ENCODE measurements at places on chromosomes 7 and 10. TPM values are rescaled to one million over a fixed set of nuclear protein-coding genes. Genes with fewer than 3 reads are reported as not detected.

Gene TAS2R5
- total RNA-seq, result 0.30 TPM

- H3K27ac ChIP-seq, result no peak overlapping the region
- no peak overlapping the region for H3K4me3 ChIP-seq
Measured at GRCh38 chr10:48468130-48468790, 136.6 kb downstream of the ARHGAP22 start.

Gene WASL
- 21.7 TPM for total RNA-seq

- peaks cover 11% of the 10 kb centered on the region for H3K36me3 ChIP-seq
- H3K4me1 ChIP-seq, result peaks cover 24% of the 10 kb centered on the region
- no peak overlapping the region for H3K4me3 ChIP-seq
Measured at GRCh38 chr7:102077081-102077480, 209.6 kb upstream of the SH2B2 start.

DNA sequence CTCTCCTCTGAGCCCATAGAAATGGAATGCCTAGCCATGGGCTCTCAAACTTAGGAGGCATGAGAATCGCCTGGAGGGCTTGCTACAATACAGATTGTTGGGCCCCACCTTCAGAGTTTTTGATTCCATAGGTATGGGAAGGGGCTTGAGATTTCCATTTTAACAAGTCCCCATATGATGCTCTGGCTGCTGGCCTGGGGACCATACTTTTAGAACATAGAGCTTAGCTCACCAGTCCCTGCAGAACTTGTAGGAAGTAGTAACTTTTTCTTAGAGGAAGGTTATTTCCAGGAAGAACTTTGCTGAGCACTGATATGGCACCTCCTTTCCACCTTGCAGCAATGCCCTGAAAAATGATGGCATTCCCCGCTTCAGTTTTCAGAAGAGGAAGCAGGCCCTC, 177.0 kb upstream of the ZMIZ1 start:
- no peaks in the 10 kb centered on the region for H3K4me1 ChIP-seq
- no peak overlapping the region for H3K27ac ChIP-seq
- no peaks in the 10 kb centered on the region for H3K27me3 ChIP-seq
- no peaks in the 10 kb centered on the region for H3K36me3 ChIP-seq

DNA sequence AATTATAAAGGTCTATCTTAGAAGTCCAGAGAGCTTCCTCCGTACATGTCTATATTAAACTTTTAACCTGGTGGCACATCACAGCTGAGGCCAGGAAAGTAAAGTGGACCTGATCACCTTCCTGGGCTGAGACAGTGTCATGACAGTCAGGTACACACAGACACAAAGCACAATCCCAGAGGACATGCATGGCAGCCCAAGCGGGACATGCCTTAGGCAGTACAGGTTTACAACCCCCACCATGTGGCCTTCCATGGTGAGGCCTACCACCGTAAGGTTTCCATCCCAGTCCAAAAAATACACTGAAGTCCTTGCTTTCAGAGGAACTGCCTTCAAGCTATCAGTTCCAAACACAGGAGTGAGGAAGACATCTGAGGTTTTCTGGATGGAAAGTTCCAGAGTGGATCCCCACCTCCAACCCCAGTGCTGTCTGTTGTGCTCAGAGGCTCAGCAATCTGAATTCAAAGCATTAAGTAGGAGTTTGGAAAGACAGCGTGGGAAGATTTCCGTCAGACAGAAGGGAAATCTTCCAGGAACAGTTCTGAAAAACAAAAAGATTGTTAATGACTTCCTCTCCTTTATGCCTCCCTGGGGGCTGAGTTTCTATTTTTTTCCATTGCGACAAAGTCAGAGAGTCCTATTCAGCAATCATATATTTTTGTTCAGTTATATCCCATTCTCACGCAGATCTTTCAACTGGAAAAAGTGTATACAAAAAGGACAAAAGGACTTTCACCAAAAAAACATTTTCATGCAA, 20.1 kb downstream of the IFIT3 start:
- H3K27me3 ChIP-seq, result no peaks in the 10 kb centered on the region
- H3K4me1 ChIP-seq, result peaks cover 76% of the 10 kb centered on the region
- H3K27ac ChIP-seq, result peak overlapping the region; percentile 83
- no peaks in the 10 kb centered on the region for H3K36me3 ChIP-seq
- no peak overlapping the region for H3K4me3 ChIP-seq
- peak; percentile 71 for DNase-seq

DNA sequence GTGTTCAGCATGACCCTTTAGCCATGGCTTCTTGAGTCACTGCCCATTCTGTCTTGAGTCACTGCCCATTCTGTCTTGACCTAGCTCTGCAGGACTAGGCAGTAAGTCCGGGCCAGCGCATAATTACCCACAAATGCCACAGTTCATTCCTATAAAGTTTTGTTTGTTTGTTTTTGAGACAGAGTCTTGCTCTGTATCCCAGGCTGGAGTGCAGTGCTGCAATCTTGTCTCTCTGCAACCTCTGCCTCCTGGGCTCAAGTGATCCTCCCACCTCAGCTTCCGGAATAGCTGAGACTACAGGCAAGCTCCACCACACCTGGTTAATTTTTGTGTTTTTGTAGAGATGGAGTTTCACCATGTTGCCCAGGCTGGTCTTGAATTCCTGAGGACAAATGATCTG, 32.7 kb upstream of the TARP start:
- H3K4me1 ChIP-seq, result peaks cover 9% of the 10 kb centered on the region
- DNase-seq, result no peak
- peak overlapping the region; percentile 74 for H3K27ac ChIP-seq
- H3K4me3 ChIP-seq, result no peak overlapping the region

Gene HTRA1
- 52.5 TPM for total RNA-seq

DNA sequence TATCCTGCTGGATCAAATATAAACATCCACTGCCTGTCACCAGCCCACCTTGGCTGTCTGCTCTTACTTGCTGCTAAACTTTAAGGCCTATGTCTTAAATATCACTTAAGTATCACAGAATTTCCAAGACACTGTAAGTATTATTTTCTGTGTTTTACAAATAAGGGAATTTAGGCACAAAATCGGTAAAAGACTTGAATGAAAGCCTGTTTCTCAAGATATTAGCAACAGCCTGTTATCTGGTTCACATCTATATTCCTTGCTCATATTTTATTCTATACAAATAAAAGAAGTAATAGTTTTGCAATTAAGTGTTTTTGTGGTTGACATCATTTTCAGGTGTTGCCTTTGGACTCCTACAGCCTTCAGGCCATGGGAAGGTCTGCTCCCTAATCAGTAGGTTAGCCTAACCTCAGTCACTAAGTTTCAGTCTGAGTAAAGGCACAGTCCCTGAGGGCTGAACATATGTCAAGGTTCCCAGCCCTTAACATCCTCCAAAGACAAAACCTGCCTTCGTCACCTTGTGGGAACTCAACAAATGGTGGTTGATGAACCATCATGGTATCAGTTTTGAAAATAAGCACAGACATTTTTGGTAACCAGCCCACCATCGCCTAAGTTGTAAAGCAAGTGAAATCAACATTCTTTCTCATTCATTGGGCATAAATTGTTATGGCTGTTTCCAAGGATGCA, 127.1 kb downstream of the CREB5 start:
- no peak overlapping the region for H3K4me3 ChIP-seq
- no peaks in the 10 kb centered on the region for H3K36me3 ChIP-seq
- H3K27me3 ChIP-seq, result no peaks in the 10 kb centered on the region
- no peak overlapping the region for H3K27ac ChIP-seq

DNA sequence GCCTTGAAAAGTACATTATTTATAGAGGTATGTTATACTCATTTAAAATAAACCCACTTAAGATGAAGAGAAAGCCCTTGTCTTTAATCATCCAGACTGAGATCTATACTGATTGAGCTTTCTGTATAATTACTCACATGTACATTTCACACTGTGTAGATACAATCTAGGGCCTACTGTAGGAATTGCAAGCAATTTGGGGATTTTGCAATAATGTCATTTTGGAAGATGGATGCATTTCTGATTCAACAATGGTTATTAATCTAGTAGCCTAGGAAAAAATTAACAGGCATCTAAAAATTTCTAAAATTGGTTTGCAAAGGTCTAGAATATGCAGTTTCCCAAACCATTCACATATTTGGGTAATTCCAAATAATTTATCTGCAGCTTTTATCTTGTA, 132.2 kb downstream of the PDE1C start:
- H3K27me3 ChIP-seq, result no peaks in the 10 kb centered on the region
- no peak overlapping the region for H3K27ac ChIP-seq

DNA sequence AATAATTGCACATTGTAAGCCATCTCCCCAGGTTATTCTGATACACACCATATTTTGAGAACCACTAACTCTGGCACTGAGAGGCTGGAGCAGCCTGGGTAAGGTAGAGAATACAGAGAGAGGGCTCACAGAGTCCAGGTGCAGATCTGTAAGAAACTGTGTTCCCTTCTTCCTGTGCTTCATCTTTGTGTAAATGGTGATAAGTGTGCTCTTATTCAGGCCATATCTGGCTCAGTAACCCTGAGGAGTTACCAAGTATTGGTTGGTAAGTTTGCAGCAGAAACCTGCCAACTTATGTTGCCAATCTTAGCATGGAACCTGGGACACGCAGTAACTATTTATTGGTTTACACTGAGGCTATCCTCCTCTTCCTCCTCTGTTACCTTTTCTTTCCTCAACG, 16.2 kb upstream of the ICA1 start:
- no peaks in the 10 kb centered on the region for H3K27me3 ChIP-seq
- H3K27ac ChIP-seq, result no peak overlapping the region
- H3K4me1 ChIP-seq, result no peaks in the 10 kb centered on the region
- no peak for DNase-seq
- H3K4me3 ChIP-seq, result no peak overlapping the region

GRCh38 chr7:38940774-38941173, 31.8 kb upstream of the VPS41 start:
- no peak overlapping the region for H3K27ac ChIP-seq
- no peaks in the 10 kb centered on the region for H3K4me1 ChIP-seq
- H3K4me3 ChIP-seq, result no peak overlapping the region
- no peaks in the 10 kb centered on the region for H3K36me3 ChIP-seq
- peaks cover 5% of the 10 kb centered on the region for H3K27me3 ChIP-seq

DNA sequence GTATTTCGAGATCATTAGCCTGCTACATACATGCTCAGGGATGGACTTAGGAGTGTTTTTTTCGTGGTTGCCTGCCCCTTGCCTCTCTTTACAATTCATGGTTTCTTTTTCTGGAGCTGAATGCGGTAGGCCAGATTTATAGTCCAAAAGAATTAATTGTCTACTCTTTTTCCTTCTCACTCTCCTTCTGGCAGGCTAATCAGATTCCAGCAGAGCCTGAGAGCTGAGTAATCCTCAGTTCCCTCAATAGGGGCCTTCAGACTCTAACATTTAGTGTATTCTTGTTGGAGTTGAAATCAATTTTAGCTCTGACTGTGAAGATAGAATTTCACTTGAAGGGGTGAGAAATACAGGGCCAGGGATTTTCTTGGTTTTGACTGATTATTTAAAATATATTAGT, 16.4 kb downstream of the SORCS3 start:
- no peaks in the 10 kb centered on the region for H3K4me1 ChIP-seq
- no peak overlapping the region for H3K4me3 ChIP-seq
- peaks cover 14% of the 10 kb centered on the region for H3K27me3 ChIP-seq
- no peaks in the 10 kb centered on the region for H3K36me3 ChIP-seq

DNA sequence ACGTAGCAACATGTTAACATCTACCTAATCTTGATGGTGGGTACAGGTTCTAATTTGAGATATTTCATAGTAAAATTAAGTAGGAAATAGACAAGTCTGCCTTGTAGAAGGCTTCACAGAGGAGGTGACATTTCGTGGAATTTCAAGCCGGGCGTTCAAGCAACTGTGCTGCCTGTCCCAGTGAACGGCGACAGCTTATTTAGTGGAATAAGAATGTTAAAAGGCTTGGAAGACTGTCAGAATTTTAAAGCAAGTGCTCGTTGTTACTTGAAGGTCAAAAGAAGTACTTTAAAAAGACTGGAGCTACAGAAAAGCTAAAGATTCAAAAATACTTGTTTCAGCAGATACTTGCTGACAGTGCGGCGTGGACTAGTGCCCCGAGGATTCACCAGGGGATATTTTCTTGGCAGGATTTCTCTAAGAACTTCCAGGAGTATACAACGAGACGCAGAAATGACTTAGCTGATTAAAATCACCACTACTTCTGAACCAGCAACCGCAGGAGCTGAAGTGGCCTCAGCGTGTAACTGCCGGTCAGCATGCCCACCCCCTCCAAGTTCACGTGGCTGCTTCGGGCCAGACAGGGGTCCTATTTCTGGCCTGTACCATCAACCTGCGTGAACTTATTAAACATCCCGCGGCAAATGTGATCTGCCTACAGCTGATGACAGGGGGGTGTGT, 46.5 kb downstream of the CTBP2 start:
- peaks cover 2% of the 10 kb centered on the region for H3K36me3 ChIP-seq
- no peak overlapping the region for H3K4me3 ChIP-seq
- peaks cover 57% of the 10 kb centered on the region for H3K4me1 ChIP-seq
- no peak overlapping the region for H3K27ac ChIP-seq
- DNase-seq, result no peak

DNA sequence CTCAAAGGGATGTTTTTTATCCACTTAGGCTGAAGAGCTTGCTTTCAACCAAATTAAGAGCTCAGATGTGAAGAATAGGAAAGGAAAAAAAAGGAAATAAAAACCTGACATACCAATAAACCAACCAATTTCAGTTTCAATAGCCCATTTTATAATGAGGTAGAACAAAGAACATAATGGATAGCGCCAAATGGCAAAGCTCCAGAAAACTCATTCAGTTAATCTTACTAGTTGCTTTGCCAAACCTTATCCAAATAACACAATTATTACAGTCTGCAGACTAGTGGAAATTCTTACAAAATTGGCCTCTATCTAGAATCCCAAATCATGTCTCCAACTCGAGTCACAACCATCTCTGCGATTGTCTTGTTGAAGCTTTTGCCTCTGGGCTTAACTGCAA, 337.0 kb downstream of the CRPPA start:
- no peaks in the 10 kb centered on the region for H3K36me3 ChIP-seq
- H3K27me3 ChIP-seq, result no peaks in the 10 kb centered on the region
- no peak for DNase-seq
- no peaks in the 10 kb centered on the region for H3K4me1 ChIP-seq
- H3K4me3 ChIP-seq, result no peak overlapping the region
- no peak overlapping the region for H3K27ac ChIP-seq

- DNase-seq, result no peak
- no peak overlapping the region for H3K27ac ChIP-seq
- H3K4me3 ChIP-seq, result no peak overlapping the region
- H3K27me3 ChIP-seq, result no peaks in the 10 kb centered on the region
- H3K4me1 ChIP-seq, result no peaks in the 10 kb centered on the region
- H3K36me3 ChIP-seq, result no peaks in the 10 kb centered on the region
Measured at GRCh38 chr7:83451501-83452045, 197.4 kb downstream of the SEMA3E start.

Gene ANKRD7
- total RNA-seq, result 1.4 TPM

DNA sequence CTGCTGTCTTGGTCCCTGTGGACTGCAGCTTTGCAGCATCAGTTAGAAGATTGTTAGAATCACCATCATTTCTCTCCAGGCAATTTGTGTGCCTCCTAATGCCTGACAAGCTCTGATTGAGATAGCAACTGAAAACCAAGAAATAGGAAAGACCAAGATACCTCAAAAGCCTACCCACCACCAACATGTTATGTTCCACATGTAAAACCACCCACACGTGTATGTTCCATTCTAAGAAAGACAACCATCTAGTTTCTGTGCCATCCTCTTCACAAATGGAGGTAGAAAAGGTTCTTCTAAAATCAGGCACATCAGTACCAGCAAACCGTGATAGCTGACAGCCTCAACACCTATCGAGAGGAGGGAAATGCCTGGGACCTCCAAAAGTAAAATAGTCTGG, 46.9 kb downstream of the TASOR2 start:
- H3K4me1 ChIP-seq, result no peaks in the 10 kb centered on the region
- no peak for DNase-seq
- H3K27me3 ChIP-seq, result no peaks in the 10 kb centered on the region
- H3K36me3 ChIP-seq, result peaks cover 94% of the 10 kb centered on the region
- H3K4me3 ChIP-seq, result no peak overlapping the region

Gene LIPF
- not detected for total RNA-seq

GRCh38 chr10:55174419-55174818, 373.4 kb upstream of the PCDH15 start:
- no peaks in the 10 kb centered on the region for H3K36me3 ChIP-seq
- no peaks in the 10 kb centered on the region for H3K4me1 ChIP-seq
- no peak overlapping the region for H3K4me3 ChIP-seq
- no peak overlapping the region for H3K27ac ChIP-seq
